ENCODE measurements at places on chromosomes 5 and 9. TPM values are rescaled to one million over a fixed set of nuclear protein-coding genes. Genes with fewer than 3 reads are reported as not detected.

ANKHD1 gene
- 65.9 TPM for polyA plus RNA-seq

SAXO1 gene
- polyA plus RNA-seq, result not detected

CLIC3 gene
- 9.4 TPM for polyA plus RNA-seq

ZNF300 gene
- 3.4 TPM for polyA plus RNA-seq

SH3TC2 gene
- 18.9 TPM for polyA plus RNA-seq

PCDHA3 gene
- not detected for polyA plus RNA-seq

UGT3A1 gene
- not detected for polyA plus RNA-seq

ZDHHC11B gene
- polyA plus RNA-seq, result not detected

HEMGN gene
- 0.02 TPM for polyA plus RNA-seq

MOB3B gene
- polyA plus RNA-seq, result 32.6 TPM

BTNL9 gene
- polyA plus RNA-seq, result not detected

PCDHGC5 gene
- 1.5 TPM for polyA plus RNA-seq

CATSPER3 gene
- 0.10 TPM for polyA plus RNA-seq

TEK gene
- polyA plus RNA-seq, result 0.01 TPM

SURF2 gene
- polyA plus RNA-seq, result 21.2 TPM

SEMA6A gene
- 0.84 TPM for polyA plus RNA-seq

CARD6 gene
- 4.4 TPM for polyA plus RNA-seq

PCDHA13 gene
- polyA plus RNA-seq, result not detected

GABRA6 gene
- polyA plus RNA-seq, result not detected

FAM169A gene
- 8.9 TPM for polyA plus RNA-seq

MZB1 gene
- polyA plus RNA-seq, result 0.13 TPM

RFESD gene
- 1.5 TPM for polyA plus RNA-seq

ARID3C gene
- polyA plus RNA-seq, result 0.05 TPM

TSSK1B gene
- 0.07 TPM for polyA plus RNA-seq

HMCN2 gene
- not detected for polyA plus RNA-seq

QRFP gene
- not detected for polyA plus RNA-seq

COL15A1 gene
- polyA plus RNA-seq, result not detected

C5orf52 gene
- not detected for polyA plus RNA-seq

KIF4B gene
- not detected for polyA plus RNA-seq

FBN2 gene
- polyA plus RNA-seq, result 40.5 TPM

KCTD16 gene
- polyA plus RNA-seq, result 0.04 TPM

SWI5 gene
- polyA plus RNA-seq, result 39.4 TPM

MEGF10 gene
- not detected for polyA plus RNA-seq

MYMK gene
- not detected for polyA plus RNA-seq

GRXCR2 gene
- 0.03 TPM for polyA plus RNA-seq

SLC1A3 gene
- polyA plus RNA-seq, result 22.2 TPM

BTNL3 gene
- polyA plus RNA-seq, result not detected

TLR4 gene
- 0.09 TPM for polyA plus RNA-seq

FOXD4L6 gene
- 0.03 TPM for polyA plus RNA-seq

FBLL1 gene
- not detected for polyA plus RNA-seq

SEC61B gene
- 207 TPM for polyA plus RNA-seq

NPR3 gene
- polyA plus RNA-seq, result 0.01 TPM

HMMR gene
- polyA plus RNA-seq, result 16.2 TPM

KIAA0825 gene
- 1.2 TPM for polyA plus RNA-seq

FST gene
- 276 TPM for polyA plus RNA-seq

TAF1L gene
- polyA plus RNA-seq, result not detected

ARHGEF28 gene
- polyA plus RNA-seq, result 24.2 TPM

RANBP17 gene
- 0.82 TPM for polyA plus RNA-seq

EMB gene
- 41.6 TPM for polyA plus RNA-seq

NUTM2G gene
- not detected for polyA plus RNA-seq

IL17B gene
- not detected for polyA plus RNA-seq

PCDHB2 gene
- 1.1 TPM for polyA plus RNA-seq

SHROOM1 gene
- 0.58 TPM for polyA plus RNA-seq

SOHLH1 gene
- not detected for polyA plus RNA-seq

OR1Q1 gene
- polyA plus RNA-seq, result not detected

SH3GL2 gene
- polyA plus RNA-seq, result not detected

LHFPL2 gene
- polyA plus RNA-seq, result 11.4 TPM

SPINK6 gene
- 35.5 TPM for polyA plus RNA-seq

SLC26A2 gene
- polyA plus RNA-seq, result 10.3 TPM

Data from keratinocyte (primary cell).